ENCODE measurements at places on chromosomes 2 and 18. TPM values are rescaled to one million over a fixed set of nuclear protein-coding genes. Genes with fewer than 3 reads are reported as not detected.

DNA sequence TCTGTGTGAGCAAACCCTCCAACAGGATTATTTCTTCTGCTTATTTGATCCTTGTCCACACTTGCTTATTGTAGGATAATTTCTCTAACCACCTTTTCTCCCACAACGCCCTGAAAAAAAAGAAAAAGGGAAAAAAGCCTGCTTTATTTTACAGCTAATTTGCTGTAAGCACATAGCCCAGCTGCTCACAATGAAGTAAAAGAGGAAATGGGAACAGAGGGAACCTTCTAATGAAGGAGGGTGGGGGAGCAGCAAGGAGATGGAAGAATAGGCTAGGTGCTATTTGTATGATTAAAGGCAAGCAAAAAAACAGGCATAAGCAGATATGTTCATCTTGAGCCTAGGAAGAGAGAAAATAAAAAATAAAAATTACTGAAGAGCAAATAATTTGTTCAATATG, 331.6 kb downstream of the TXNL1 start:
- no peak for DNase-seq

GRCh38 chr2:175808078-175808477, 194.0 kb downstream of the LNPK start:
- no peak for DNase-seq

- DNase-seq = no peak
Observed at GRCh38 chr2:23012499-23012898, 372.5 kb upstream of the KLHL29 start.

DNA sequence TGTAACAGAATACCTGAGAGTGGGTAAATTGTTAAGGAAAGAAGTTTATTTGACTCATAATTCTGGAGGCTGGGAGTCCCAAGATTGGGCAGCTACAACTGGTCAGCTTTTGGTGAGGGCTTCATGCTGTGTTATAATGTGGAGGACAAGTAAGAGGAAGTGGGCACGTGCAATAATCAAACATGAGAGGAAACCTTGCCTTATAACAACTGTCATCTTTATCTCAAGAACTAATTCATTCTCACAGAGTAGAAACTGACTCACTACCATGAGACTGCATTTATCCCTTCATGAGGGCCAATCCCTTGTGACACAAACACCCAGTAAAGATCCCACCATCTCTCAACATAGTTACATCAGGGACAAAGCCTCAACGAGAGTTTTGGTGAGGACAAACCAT, 318.1 kb upstream of the NT5C1B start:
- DNase-seq = no peak

GRCh38 chr2:14517731-14518130, 114.8 kb upstream of the LRATD1 start:
- no peak for DNase-seq

DNA sequence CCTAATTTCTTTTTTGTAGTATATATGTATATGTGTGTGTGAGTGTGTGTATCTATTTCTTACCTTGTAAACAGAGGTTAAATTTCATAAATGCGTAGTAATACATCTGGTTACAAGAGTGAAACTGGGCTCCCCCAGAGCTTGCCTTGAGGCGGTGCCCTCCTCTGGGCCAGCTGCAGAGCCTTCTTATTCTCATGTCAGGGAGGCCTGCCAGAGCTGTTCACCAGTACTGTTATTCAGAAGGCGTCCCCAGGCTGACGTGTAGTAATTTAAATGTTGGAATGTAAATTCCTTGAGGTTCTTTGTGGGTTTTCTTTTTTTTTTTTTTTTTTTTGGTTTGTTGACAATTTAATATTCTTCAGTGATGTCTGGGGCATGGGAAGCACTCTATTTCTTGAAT, 11.2 kb downstream of the COPS8 start:
- DNase-seq = no peak

DNA sequence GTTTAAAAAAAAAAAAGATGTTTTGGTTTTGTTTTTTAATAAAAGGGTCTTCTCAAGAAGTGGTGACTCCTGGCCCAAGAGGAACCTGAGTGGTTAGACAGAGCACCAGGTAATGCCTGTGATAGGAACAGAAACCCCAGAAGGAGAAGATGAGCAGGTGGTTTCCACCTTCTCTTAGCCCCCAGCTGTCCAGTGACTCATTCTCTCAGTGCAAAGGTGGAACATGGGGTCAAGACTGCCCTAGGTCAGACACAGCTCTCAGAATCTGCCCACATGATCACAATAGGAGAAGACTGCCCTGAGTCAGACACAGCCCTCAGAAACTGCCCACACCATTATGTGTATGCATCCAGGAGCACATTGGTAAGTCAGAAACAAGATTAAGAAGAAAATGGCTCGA, 61.8 kb downstream of the TBC1D8 start:
- DNase-seq = no peak

DNA sequence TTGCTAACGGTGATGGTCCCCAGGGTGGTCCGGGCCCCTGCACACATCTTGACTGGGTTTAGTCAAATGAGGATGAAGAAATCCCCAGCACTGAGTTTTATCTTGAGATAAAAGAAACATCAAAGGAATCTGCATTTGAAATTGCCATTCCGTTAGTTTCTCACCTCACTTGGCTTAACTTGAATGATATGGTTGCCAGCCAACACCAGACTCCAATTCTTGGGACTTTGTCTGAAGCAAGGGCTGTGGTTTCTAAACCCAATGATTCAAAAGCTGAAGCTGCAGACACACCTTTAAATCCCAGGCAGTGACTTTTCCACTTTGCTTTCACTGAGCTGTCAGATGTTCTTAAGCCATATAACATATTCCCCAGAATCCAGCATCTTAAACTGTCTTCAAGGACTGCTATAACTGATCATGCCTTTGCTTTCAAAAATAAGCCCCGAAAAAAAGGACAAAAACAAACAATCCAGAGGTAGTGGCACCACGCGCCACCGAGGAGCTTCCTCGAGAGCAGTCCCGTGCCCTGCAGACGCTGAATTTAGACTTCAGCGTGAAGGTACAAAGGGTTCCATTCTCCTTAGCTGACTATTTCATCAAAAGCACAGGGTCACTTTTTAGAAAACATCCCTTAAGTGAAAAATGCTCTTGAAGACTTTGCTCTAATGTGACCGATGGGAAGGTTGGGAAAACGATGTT, 189.3 kb downstream of the HDAC4 start:
- no peak for DNase-seq

- no peak for DNase-seq
Observed at GRCh38 chr18:53360501-53361443, 863.7 kb downstream of the MBD2 start.

- DNase-seq = no peak
Observed at GRCh38 chr2:30653847-30654246, 153.4 kb downstream of the CAPN13 start.

GRCh38 chr2:231315896-231316295, 79.6 kb upstream of the B3GNT7 start:
- no peak for DNase-seq

- DNase-seq = no peak
Observed at GRCh38 chr2:210527286-210527685, 29.1 kb upstream of the CPS1 start.

The FIGN gene
- 6.6 TPM for total RNA-seq

The ZNF24 gene
- 38.6 TPM for total RNA-seq

The E2F6 gene
- 15.7 TPM for total RNA-seq

The AAMP gene
- 69.3 TPM for total RNA-seq

The GPR45 gene
- total RNA-seq = not detected

The RND3 gene
- 132 TPM for total RNA-seq

The SERPINB4 gene
- total RNA-seq = not detected

The CCDC74A gene
- 7.0 TPM for total RNA-seq
